ENCODE measurements at places on chromosomes 3 and 15.

- DNase-seq, result no peak
Observed at GRCh38 chr3:2659896-2660295, 450.3 kb downstream of the IL5RA start.

- no peak for DNase-seq
Observed at GRCh38 chr3:123036352-123037014, 8.9 kb upstream of the SEMA5B start.

GRCh38 chr3:123586131-123586530 is 1.3 kb upstream of the HACD2 start:
- DNase-seq, result peak; percentile 49

GRCh38 chr3:44478055-44478468 is 592 bp upstream of the ZNF445 start:
- DNase-seq, result no peak

- no peak for DNase-seq
Observed at GRCh38 chr3:67529915-67530314, 124.5 kb downstream of the SUCLG2 start.

- DNase-seq, result no peak
Observed at GRCh38 chr15:58639992-58640391, 109.5 kb downstream of the ADAM10 start.

DNA sequence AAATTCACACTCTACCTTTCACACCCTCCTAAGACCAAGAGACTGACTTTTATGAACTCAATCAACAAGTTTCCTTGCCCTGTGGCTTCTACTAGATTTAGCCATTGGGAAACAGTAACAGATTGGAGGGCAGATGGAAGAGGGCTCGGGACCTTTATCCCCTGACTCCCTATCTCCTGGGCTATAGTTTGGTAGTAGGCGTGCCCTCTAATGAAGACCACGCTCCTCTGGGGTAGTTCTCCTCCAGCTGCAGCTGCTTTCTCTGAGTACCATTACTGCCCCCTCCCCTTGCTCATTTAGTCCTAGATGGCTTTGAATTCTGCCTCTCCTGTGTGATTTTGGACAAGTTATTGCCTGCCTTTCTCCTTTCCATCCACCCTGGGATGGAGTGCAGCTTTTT is 33.3 kb downstream of the FMN1 start:
- no peak for DNase-seq

- no peak for DNase-seq
Observed at GRCh38 chr15:31269816-31270575, 56.6 kb upstream of the KLF13 start.

Measured in DMS153 (cell line).